GM20000 (cell line): ENCODE measurements at places on chromosomes 1 and 21.

DNA sequence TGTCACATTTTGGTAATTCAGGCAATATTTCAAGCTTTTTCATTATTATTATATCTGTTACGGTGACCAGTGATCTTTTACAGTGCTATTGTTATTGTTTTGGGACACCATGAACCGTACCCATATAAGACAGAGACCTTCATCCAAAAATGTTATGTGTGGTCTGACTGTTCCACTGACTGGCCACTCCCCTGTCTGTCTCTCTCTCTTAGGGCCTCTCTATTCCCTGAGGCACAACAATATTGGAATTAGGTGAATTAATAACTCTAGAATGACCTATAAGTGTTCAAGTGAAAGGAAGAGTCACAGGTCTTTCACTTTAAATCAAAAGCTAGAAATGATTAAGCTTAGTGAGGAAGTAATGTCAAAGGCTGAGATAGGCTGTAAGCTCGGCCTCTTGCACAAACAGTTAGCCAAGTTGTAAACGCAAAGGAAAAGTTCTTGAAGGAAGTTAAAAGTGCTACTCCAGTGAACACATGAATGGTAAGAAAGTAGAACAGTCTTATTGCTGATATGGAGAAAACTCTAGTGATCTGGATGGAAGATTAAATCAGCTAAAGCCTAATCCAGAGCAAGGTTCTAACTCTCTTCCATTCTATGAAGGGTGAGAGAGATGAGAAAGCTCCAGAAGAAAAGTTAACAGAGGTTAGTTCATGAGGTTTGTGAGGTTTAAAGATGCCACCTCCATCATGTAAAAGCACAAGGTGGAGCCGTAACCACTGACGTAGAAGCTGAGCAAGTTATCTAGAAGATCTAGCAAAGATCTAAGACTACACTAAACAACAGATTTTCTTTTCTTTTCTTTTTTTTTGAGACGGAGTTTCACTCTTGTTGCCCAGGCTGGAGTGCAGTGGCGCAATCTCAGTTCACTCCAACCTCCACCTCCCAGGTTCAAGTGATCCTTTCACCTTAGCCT lies 19.7 kb upstream of the DIPK1A start:
- no peak for DNase-seq

GRCh38 chr1:38301040-38301439 lies 254.4 kb upstream of the POU3F1 start:
- no peak for DNase-seq

GRCh38 chr1:37250371-37250770 lies 216.1 kb upstream of the GRIK3 start:
- DNase-seq, result no peak

- DNase-seq, result no peak
Observed at GRCh38 chr1:112395256-112395820, 676 bp upstream of the CTTNBP2NL start.

- DNase-seq, result no peak
Observed at GRCh38 chr1:56866656-56867055, 12.1 kb downstream of the C8A start.

GRCh38 chr1:116075990-116076389 lies 35.2 kb upstream of the MAB21L3 start:
- no peak for DNase-seq

- no peak for DNase-seq
Observed at GRCh38 chr21:9738527-9738926, 782.9 kb upstream of the TPTE start.

DNA sequence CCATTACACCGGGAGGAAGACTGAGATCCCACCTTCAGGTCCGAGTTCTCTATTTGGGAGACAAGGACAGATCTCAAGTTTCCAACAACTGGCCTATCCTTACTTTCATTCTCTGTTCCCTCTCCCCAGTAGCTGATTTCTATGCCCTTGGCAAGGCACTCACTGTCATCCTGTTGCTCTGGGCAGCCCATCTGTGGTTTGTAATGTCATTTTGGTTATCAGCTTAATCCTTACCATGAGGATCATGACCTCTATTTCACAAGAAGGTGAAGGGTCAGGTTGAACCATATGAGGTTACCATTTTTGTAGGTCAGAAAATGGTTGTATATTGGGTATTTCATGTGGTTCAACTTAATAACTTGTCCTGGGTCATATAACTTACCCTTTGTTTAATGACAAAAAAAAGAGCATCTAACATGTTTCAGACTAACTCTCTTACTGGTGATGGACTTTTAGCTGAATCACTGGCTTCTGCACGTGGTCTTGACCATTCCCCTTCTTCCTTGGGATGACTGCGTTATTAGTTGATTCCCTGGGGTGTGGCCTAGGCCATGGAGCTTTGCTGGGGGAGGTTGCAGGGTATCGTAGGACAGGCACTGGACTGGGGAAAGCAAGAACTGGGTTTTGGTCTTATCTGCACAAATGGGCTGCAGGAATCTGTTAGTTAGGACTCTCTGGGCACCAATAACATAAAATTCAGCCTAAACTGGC lies 120.2 kb downstream of the ACTL8 start:
- no peak for DNase-seq

DNA sequence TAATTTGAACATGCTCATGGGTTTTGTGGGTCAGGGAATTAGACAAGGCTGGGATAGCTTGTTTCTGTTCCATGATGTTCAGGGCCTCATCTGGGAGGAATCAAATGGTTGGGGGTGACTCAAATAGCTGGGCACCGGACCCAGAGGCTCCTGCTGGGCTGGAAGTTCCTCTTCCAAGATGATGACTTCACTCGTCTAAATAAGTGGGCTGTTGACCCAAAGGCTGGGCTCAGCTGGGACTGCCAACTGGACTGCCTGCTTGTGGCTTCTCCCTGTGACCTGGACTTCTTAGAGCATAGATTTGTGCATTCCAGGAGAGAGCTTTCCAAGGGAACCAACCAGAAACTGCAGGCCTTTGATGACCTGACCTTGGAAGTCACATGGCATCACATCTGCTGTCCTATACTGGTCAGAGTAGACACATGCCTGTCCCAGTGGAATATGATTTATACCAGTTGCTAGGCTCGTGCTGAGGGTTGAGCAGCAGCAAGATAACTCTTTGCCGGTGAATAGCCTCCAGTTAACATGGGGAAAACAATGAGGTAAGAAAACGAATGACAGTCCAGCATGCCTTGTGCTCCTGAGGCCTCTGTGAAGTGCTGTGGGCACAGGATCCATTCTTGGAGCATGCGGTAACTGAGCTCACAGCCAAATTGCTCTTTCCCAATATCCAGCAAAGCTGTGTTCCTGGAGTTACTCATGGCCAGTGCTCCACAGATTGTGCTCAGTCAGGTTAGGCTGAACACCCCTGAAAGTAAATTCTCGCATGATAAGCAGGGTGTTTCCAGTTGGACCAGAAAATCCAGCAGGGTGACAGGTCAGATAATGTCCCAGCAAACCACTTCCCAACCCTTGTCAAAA lies 272.9 kb upstream of the TMEM51 start:
- DNase-seq, result no peak

DNA sequence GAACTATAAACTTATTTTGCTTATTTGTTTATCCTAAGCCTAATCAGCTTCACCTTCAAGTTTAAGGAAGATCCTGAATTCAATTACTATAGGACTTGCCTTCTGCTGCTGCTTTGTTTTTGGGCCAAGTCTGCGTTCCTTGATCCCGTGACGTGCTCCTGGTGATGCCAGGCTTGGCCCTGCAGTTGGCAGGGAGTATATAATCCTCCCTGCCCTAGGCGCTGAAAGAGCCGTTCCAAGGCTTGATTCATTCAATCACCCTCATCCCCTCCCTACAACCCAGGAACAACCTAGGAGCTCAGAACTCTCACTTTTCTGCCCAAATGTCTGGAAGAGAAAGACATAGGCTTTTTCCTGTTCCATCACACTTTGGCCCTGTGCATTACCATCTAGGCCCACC lies 12.4 kb upstream of the LRRN2 start:
- no peak for DNase-seq

GRCh38 chr1:44242746-44243145 lies 29.5 kb downstream of the DMAP1 start:
- DNase-seq, result no peak

- no peak for DNase-seq
Observed at GRCh38 chr21:29114765-29115500, 15.5 kb upstream of the MAP3K7CL start.

GRCh38 chr1:26408604-26409003 lies 2.0 kb upstream of the LIN28A start:
- peak; percentile 81 for DNase-seq

DNA sequence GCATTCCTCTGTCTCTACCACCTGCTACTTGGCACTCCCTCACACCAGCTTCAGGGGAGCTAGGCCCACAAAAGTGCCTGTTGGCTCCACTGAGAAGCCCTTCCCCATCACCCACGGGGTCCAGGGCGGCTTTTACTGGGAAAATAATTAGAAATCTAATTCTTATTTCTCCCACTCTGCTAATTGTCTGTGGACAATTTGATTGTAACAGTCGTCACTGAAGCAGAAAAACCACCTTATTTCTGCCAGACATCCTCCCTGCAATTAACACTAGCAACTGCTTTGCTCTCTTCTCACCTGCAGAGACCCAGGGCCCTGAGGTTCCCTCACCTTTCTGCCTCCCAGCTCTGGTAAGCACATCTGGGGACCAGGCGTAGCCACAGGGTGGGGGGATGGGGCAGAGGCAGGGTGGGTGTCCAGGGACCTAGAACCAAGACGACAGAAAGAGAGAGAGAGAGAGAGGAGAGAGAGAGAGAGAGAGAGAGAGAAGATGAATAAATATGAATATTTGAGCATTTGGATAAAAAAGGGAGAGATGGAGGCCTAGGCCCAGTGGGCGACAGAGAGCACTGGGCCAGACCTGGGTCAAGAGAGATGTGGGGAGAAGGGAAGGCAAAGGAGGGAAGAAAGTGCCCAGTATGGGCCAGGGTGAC lies 32.6 kb downstream of the FOXO6 start:
- no peak for DNase-seq

- peak; percentile 90 for DNase-seq
Observed at GRCh38 chr1:40312238-40313205, 4.6 kb downstream of the COL9A2 start.

- DNase-seq, result no peak
Observed at GRCh38 chr1:38009088-38009840, 3.3 kb upstream of the UTP11 start.

- no peak for DNase-seq
Observed at GRCh38 chr1:227951624-227952373, 4.1 kb upstream of the WNT9A start.

GRCh38 chr1:92168657-92169056 lies 49.1 kb upstream of the C1orf146 start:
- DNase-seq, result no peak

GRCh38 chr1:214504330-214504729 lies 47.1 kb downstream of the PTPN14 start:
- DNase-seq, result no peak

GRCh38 chr1:202197653-202198365 lies 4.2 kb downstream of the LGR6 start:
- no peak for DNase-seq

DNA sequence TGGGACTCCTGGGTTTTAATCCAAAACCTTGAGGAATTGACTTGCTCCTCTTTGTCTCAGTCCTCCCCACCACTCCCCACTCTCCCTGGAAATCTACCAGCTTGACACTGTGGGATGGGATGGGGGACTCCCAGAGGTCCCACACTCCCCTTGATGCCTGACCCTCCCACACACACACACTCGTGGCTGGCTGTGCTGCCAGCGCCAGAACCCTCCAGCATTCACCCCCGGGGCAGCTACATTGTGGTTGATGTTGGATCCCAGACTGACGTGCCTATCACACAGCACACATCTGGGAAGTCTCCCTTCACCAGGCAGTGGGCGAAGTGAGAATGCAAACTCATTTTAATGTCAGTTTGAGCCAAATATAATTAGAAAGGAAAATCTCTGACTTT lies 10.0 kb downstream of the KIRREL1 start:
- DNase-seq, result no peak

GRCh38 chr1:111332190-111332589 lies 41.5 kb downstream of the CHIA start:
- no peak for DNase-seq

GRCh38 chr21:28991861-28992525 lies 684 bp downstream of the LTN1 start:
- no peak for DNase-seq

- DNase-seq, result no peak
Observed at GRCh38 chr1:37274938-37275631, 199.3 kb upstream of the ZC3H12A start.

DNA sequence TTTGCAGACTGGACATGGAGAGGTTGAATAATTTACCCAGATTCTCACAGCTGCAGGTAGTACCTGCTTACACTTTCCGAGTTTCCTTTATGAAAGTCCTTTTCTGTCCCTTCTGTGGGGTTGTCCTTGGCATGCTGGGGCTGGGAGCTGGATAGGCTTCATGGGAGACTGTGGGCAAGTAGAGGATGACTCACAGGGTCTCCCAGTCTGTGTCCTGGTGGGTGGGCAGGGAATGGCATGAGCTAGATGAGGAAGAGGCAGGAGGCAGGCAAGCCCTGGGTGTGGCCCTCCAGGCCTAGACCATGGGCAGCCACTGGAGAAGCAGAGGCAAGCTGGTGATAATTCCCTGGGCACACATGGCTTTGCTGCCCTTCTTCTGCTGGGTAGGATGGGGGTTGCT lies 80.6 kb downstream of the NAV1 start:
- DNase-seq, result no peak

DNA sequence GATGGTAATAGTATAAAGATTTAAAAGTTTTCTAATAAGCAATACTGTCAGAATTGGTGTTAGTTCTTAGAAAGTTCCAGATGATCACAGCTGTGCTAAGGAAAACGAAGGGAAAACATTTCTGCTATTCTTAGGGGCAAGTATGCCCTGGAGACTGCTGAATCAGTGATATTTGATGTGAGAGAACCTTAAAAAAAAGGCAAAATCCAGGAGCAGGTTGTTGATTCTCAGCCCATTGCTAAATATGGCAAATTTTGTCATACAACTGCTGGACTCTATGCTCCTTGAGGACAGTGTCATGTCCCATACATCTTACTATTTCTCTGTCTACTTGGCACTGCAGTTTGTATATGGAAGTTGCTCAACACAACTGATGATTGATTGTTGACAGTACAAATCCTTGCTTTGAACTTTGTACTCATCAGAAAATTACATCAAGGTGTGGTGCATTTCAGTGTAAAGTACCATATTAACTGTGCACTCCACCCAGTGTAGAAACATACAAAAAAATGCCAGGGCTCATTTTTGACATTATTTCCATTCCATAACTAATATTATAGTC lies 10.9 kb downstream of the CRCT1 start:
- no peak for DNase-seq

DNA sequence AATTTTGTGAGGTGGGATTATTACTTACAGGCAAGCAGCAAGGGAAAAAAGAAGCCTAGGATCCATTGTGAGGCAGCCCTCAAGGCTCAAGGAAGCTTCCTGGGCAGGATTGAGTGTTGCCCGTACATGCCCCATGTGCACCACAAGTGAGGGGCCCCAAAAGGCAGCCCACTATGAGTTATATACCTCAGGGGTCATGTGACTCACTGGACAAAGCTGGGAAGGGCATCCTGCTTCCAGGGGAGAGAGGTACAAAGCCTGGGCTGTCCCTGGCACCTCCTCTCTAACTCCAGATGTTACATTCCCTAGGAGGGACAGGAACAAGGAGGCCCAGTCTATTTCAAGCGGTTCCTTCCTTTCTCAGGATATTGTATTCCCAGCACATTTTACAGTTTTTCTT lies 34.0 kb upstream of the CD1D start:
- no peak for DNase-seq
